ENCODE measurements at places on chromosomes 6 and 20.

DNA sequence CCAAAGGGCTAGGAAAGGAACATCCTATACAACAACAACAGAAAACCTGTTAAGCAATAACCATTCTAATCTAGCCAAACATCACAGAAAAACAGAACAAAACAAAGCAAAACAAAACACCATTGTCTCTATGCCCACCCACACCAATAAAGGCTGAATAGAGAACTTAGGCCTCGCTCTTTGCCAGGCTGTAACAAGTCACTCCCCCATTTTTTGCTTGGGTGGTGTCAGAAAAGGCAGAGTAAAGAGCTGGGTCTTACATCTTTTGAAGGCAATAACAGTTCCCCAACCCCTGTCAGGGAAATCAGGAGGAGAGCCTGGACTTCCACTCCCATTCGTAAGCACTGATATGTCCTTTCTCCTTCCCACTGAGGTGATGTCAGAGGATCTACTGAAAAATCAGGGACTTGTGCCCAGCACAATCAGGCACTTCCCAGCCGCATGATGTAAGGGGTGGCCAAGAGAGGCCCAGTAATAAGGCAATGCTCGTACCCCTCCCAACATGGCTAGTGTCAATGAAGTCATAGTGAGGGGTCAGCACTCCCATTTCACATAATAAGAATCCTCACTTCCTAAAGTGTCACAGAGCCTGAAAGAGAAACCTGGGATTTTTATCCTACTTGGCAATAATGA lies 31.0 kb downstream of the THEMIS start:
- no peak for DNase-seq

GRCh38 chr6:88165087-88165843 lies 882 bp downstream of the CNR1 start:
- no peak for DNase-seq

GRCh38 chr20:21101453-21101931 lies 4.7 kb downstream of the LINC00237 start:
- no peak for DNase-seq

GRCh38 chr6:109516929-109517328 lies 33.9 kb upstream of the ZBTB24 start:
- DNase-seq: no peak

DNA sequence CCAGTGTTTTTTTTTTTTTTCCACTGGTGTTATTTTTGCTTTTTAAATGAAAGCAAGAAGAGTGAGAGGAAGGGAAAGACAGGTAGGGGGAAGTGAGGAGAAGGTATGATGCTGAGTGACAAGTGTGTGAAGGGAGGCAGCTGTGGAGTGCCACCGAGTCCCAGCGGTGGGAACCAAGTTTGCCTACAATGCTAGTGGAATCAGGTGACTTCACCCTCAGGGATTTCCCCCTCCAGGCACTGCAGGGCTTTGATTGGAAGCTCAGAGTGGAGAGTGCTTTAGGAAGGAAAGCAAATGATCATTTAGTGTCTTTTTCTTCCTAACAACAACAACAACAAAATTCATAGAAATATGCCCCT lies 120.5 kb upstream of the ENPP5 start:
- no peak for DNase-seq

DNA sequence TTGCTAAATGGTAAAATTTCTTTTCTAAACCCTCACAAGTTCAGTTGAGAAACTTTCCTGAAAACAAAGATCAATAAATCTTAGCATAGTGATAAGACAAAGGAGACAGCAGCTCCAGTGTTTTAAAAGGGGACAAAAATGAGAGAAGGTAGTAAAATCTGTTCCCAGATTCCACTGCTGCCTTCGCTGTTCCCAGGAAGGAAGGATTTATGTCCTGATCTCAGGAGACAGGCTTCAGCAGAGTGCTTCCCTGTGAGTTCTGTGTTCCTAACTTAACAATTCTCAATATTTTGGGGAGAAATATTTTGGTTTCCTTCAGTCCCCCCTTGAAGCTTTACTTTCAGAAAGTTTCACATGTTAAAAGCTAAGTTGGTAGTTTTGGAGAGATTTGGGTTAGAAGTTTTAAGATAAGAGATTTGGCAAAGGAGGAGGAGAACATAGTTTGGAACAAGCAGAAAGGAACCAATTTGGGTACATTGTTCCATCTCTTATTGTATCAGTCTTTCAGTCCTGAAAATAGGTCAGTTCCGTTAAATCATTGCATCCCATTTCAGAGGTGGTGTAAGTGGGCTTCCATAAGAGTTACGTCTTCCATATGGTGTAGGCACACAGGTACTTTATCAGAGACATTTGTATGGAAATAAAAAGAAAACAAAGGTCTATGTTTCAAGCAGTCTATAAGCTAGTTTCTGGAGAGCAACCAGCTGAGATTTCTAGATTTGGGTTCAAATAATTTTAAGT lies 20.8 kb downstream of the IRF4 start:
- DNase-seq: no peak

- no peak for DNase-seq
Measured at GRCh38 chr6:101878554-101879276, 485.2 kb downstream of the GRIK2 start.

DNA sequence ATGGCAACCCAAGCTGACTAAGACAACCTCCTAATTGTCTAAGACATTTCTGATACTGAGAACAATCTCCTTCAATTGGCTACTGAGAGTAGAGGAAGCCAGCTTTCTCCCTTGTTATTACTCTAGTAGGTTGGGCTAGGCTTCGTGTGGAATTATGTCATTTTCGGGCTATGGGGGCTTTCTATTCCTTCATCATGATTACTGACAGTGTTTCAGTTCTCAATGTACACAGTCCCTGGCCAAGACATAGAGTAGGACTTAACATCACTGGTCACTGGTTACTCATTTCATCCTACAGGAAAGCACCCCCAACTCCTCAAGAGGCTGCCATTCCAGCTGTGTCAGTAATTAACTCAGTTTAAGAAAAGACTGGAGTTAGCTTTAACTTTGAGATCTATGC lies 100.0 kb downstream of the KIF6 start:
- no peak for DNase-seq

DNA sequence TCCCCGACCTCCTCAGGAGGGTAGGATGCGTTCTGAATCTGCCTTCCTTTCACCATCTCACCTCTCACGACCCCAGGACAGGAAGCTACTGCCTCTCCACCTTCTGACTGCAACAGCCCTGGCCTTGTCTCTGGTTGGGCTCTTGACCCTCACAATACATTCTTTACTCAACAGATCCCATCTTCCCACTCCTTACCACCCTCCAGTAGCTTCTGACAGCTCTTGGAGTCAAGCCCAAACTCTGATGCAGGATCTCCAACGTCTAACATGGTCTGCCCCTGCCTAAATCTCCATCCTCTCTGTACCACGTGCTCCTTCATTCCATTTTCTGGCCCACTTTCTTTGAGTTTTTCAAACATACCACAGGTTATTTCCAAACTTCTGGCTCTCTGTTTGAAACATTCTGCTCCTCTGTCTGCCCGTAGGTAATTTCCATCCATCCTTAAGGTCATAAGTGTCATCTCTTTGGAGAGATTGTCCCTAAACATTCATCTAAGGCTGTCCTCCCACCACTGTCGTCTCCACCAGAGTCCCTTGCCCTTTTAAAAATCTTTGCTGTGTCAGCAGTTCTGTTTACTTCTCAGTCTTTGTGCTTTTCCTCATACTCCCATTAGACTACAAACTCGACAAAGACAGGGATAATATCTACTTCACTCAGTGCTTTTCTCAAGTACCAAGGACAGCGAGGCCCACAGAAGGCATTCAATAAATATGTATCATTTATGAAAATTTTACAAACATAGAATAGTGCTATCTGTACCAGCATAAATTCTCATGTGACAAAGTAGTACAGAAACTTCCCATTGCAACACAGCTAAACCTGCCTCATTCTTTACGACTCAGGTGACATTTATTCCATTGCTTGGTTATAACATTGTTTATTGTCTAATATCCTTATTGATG lies 73.6 kb downstream of the BCAS1 start:
- no peak for DNase-seq

DNA sequence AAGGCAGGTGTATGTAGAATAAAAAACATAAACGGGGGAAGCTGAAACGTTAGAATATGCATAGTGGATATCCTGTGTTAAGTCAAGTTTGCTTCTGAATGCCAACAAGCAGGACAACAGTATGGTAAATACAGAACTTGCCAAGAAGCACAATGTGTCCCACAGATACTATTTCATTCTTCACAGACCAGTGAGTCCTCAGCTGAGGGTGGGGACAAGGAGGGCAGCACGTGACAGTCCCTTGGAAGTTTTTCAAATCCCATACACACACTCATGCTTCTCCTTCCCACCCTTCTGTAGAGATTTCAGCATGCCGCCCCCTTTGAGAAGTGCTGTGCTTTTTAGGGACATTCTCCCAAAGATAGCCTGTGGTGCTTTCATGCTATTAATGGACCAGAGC lies 268.5 kb upstream of the ECI2 start:
- no peak for DNase-seq

Data from EH (cell line).